ENCODE measurements at places on chromosomes 12 and 14.

DNA sequence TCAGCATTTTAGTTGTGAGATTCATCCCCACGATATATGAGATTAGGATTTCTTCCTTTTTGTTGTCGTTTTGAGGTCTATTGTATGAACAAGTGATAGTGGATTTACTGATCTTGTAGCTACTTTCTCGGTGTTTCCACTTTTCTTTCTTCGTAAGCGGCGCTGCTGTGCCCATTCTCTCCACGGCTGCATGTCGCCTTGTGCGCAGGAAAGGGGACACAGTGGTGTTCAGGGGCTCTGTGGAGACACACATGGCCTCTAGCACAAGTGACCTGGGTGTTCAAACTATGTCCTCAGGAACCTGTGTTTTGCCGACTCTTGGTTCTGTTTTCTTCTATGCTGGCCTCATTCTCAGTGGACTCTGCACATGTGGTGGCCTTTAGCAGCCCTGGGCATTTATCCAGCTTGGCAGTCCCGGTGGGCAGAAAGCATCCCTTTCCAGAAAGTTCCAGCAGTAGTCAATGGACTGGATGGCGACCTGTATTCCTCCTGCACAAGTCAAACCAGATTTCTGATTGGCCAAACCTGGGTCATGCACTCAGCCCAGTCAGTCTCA lies 18.7 kb downstream of the CKAP4 start:
- DNase-seq, result no peak

DNA sequence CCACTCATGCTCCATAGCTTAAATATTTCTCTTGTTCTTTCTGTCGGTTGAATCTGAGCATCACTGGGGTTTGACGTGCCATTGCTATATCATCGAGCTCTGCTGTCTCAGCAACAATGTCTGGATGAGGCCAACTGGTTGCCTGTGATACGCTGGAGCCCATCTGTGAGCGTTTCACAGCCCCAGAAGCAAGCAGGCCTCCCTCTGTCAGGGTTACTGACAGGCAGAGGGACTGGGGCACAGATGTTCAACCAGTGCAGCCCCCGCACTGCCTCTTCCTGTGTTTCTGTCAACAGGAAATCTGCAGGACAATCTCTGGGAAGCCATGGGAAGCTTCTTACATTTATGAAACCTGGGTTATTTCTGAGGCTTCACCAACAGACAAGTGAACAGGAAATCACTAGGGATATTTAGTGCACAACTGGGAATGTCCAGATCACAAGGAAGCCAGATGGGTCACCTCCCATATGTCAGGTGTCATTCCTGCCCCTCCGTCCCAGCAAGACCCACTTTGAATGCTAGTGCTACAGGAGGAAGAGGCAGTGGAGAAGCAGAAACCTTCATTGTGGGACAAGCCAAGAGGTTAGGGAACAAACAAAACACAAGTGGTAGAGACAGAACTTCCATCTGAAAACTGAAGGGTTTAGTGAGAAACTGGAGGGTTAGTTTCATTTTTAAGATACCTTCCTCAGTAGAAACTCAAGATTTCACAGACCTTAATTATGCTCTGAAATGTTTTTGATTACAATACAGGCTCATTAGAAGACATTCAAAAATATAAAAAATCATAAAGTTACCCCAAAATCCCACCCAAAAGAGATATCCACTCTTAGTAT lies 24.1 kb downstream of the DMAC2L start:
- no peak for DNase-seq

DNA sequence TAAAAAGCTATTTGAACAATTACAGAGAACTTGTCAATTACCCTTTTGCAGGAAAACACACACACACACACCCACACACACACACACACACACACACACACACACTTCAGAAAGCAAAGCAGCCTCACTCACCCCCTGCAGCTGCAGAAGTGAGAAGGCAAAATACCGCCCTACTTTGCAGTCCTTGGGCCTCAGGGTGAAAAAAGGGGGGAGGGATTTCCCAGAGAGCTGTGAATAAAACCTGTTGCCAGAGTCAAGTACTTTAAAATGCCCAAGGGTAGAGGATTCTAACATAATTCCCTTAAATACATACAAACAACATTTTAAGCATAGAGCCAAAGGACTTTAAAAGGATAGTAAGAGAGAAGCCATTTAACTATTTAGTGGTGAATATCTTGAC lies 285.9 kb downstream of the MDGA2 start:
- no peak for DNase-seq

DNA sequence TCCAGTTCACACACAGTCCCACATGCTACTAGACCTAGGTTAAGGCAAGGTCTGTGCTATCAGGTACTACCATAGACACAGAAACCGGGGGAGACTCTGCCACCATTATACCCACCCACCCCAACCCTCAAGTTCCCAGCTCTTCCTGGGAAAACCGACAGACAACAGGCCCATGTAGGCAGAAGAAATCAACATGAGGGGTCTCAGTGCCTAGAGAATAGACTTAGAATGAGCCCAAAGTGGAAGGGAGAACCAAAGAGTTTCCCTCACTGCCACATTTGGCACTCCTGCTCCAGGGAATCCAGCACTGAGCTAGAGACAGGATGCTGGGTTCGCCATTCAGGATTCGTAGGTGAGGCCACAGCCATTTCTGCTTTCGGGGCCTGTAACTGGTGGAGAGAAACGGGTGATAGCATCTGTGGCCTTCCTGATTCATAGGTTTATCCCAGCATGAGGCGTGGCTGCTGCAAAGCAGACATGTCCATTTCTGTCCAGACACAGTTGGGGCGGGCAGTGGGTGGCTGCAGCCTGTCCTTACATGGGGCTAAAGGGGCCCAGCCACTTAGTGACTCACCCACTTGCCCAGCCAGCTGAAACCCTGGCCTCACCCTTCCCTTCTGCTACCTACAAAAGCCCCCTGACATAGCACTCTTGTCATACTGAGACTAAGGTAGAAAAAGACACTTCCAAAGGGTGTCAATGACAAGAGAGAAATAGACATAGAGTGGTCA lies 69.4 kb downstream of the IRF2BPL start:
- no peak for DNase-seq

DNA sequence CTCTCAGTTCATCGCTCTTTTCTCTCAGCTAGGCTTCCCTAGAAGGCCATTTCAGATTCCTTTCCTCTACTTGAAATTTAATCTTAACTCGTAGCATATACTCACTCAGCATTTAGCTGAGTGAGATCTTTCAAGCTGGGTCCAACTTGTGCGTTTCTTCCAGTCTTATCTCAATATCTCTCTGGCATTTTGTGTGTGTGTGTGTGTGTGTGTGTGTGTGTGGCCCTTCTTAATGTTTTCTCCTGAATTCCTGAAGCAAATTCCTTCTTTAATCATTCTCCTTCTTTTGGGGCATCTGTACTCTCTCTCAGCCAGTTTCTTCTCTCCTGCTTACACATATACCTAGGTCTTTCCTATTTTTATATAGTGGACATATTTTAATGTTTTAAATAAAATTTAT lies 129.1 kb downstream of the KITLG start:
- DNase-seq, result no peak

DNA sequence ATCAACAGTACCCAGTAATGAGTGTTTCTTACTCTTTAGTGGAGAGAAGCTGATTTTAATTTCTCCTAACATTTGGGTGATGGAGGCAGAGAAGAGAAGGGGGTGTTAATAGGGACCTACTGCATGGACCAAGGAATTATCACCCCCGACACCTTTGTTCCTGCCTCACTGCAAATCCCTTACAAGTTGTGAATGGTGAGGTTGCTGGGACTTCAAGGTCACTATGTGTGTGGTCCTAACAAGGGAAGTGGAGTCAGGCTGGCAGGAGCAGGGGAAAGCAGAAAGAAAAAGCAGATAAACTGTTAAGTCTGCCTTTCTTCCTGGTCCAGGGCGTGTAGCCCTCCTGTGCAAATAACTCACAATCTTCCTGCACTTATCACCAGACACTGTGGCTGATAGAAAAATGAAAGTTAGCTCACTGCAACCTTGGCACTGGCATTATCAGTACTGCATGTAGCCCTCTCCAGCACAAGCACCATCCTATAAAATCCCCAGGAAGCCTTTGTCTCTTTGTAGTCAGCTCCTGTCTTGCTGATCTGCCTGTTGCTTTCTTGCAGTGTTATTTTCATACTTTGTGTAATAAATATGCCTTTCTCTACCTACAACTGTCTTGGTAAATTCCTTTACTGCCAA lies 112.3 kb upstream of the DNM1L start:
- no peak for DNase-seq

GRCh38 chr12:103647267-103647666 lies 60.2 kb downstream of the STAB2 start:
- DNase-seq, result no peak

DNA sequence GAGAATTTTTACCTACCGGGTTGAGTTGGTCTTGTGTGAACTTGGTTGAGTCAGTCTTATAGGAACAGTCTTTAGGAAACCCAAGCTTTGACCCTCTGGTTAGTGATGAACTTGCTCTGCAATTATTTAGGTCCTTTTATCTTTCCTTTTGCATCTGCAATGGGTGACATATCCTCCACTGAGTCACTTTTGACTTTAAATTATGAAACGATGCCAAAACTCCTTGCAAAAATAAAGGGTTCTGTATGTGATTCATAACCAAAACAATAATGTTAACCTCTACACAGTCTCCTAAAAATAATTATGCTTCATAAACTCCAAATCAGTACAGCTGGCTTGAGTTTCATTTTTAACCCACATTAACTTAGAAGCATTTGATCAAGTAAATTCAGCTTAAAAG lies 979.4 kb downstream of the GALC start:
- DNase-seq, result no peak

GRCh38 chr12:74412606-74413230 lies 124.9 kb upstream of the ATXN7L3B start:
- DNase-seq, result no peak

GRCh38 chr12:132423251-132423819 lies 66.6 kb upstream of the FBRSL1 start:
- DNase-seq, result no peak

DNA sequence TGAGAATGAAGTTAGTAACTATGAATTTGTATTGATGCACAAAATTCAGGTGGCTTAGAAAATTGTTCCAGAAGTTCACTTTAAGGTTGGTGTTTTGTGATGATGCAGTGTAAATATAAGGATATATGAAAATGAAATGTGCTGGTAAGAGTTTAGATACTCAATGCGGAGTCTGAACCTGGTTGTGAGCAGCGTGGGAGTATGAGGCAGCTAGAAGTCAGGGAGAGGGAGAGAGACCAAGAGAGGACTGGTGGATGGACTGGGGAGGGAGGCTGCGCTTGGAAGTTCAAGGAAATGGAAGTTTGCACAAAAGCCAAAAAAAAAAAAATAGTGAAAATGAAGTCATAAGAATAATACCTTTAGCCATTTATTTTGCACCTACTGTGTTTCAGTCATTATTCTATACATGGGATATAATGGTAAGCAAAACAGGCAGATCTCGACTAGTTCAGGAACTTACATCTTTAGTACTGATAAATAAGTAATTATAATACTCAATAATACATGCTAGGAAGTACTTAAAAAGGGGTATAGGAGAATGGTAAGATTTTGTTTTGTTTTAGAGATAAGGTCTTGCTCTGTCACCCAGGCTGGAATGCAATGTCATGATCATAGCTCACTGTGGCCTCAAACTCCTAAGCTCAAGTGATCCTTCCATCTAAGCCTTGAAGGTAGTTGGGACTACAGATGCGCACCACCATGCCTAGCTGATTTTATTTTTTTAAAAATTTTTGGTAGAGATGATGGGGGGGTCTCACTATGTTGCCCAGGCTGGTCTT lies 10.0 kb upstream of the RAB21 start:
- no peak for DNase-seq

GRCh38 chr12:19739195-19739776 lies 300.0 kb downstream of the AEBP2 start:
- DNase-seq, result peak; percentile 5

All from GM12864 (cell line).